ENCODE measurements at places on chromosomes 7 and 10. TPM values are rescaled to one million over a fixed set of nuclear protein-coding genes. Genes with fewer than 3 reads are reported as not detected.

The HKDC1 gene
- total RNA-seq: 4.0 TPM

The PAX4 gene
- not detected for total RNA-seq

The SPDYE1 gene
- not detected for total RNA-seq

The ZNF775 gene
- total RNA-seq: 4.3 TPM

The ELMO1 gene
- 0.42 TPM for total RNA-seq

The FOXI2 gene
- total RNA-seq: not detected

The IGFBP1 gene
- total RNA-seq: 0.62 TPM

The TEX36 gene
- total RNA-seq: not detected

The PRLHR gene
- not detected for total RNA-seq

The RNF148 gene
- total RNA-seq: not detected

The IL6 gene
- 0.45 TPM for total RNA-seq

The FAM24A gene
- not detected for total RNA-seq

The IDI2 gene
- not detected for total RNA-seq

The ANXA8 gene
- total RNA-seq: 0.77 TPM

The FBXO24 gene
- 0.82 TPM for total RNA-seq

The MALRD1 gene
- total RNA-seq: 0.27 TPM

The SPDYE5 gene
- total RNA-seq: not detected

The FAM185A gene
- total RNA-seq: 7.5 TPM

DNA sequence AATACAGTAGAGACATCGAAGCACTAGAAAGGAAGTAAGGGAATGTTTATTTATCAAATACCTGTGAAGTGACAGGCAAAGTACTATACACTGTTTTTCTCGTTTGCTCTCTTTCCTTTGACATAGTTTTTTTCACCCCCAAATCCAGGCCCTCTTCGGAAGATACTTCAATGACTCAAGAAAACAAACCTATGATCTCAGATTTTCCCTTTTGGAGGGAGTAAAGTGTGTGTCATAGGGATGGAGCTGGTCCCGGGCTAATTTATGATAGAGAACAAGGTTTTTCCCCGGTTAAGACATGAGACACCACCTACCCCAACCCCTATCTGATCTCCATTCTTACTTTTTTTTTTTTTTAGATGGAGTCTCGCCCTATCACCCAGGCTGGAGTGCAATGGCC lies 61.7 kb downstream of the MAP3K8 start:
- no peak for DNase-seq

DNA sequence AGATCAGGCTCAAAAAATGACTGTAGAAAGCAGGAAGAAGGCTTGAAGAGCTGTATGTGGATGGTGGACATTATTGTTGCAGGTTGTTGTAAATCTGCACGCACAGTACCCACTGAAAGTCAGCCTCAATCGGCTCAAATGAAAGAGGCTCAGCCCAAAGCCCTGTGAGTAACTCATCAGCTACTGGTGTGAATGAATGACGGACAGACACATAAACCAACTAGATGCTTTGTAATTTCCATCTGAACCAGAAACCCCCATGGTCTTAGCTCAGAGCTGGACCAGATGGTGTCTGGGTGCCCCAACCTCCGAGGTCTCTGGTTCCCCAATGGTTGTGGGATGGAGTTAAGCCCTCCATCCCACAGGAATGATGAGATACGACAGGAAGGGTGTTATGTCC lies 7.4 kb downstream of the CALN1 start:
- DNase-seq: no peak

DNA sequence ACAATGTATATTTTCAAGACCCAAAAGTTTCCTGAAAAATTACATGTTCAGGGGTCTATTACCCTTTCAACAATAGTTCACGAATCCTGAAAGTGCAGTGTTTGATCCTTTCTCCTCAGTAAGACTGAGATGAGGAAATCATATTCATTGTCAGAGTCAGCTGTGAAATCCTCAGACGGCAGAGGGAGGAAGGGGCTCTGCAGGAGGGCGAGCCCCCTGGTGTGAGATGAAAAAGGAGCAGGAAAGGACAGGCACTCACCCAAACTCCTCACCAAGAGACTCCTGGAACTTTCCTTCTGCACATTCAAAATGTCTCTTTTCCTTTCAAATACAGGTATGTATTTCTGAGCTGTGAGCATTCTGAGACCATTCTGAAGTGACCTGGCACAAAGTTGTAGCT lies 150.3 kb upstream of the HABP2 start:
- no peak for DNase-seq

DNA sequence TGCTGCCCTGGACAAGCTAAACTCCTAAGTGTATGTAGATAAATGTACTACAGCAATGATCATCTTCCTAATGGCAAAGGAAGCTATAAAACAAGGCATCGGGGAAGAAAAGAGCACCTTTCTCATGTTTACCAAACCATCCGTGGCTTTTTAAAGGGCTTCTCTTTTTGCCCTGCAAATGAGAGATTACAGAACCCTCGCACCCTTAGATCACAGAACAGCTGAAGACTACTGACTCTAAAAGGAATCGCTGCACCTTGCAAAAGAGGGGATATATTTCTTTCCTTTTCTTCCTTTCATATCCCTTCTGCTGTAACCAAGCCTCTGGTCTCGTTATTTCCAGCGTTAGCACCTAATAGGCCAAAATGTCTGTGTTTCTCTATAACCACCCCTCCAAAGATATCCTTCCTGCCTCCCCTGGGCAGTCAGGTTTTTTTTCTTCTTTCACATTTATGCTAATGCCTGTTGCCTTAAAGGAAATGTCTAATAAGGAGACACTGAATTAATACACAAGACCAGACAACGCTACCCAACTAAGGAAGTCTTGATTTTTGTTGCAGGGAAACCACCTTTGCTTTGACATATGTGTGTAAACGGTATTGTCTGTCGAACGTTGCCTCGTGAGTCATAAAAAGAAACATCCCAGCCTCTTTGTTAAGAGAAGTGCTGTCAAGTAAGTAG lies 10.5 kb downstream of the ST8SIA6 start:
- no peak for DNase-seq

GRCh38 chr10:70528741-70529362 lies 50.3 kb downstream of the PALD1 start:
- DNase-seq: no peak

DNA sequence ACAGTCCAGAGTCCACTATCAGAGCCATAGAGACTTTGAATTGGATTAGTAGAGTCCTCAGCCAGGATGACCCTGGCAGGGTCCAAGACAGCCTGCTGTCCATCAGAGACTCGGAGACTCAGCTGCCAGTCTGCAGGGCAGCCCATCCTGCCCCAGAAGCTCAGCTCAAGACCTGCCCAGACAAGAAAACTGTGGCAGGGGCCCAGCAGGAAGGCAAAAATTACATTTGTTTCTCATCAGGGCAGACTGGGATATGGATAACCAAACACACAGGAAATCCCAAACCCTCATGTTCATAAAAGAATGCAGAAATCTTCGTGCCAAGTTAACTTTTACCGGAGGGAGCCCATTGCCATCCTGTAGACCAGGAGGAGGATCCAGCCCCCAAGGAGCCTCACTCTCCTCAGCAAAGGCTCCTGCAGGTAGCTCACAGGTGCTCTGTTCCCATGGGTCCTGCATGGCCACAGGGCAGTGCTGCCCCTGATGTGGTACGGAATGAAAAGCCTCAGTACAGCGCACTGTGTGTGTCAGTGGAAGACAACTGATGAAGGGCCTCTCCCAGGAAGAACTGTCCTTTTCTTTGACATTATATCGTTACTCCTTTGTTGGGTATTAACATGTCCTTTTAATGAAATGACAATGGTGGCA lies 222.2 kb downstream of the KCNMA1 start:
- DNase-seq: no peak

- DNase-seq: no peak
Observed at GRCh38 chr7:100607111-100607510, 4.9 kb downstream of the PCOLCE start.

DNA sequence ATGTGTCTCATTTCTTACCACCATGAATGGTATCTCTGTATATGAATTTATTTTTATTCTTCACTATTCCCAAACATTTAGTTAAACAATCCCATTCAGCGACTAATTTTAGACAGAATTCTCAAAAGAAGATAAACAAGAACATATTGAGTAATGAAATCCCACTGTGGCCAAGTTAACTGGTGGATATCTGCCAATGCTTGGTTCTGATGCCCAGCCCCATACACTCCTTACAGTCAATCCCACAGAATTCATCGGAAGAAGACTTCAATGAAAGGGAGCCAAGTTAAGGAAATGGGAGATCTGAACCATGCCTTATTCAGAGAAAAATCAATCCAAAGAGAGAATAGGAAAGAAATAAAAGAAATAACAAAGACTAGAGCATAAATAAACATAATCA lies 518.0 kb downstream of the XPNPEP1 start:
- no peak for DNase-seq

DNA sequence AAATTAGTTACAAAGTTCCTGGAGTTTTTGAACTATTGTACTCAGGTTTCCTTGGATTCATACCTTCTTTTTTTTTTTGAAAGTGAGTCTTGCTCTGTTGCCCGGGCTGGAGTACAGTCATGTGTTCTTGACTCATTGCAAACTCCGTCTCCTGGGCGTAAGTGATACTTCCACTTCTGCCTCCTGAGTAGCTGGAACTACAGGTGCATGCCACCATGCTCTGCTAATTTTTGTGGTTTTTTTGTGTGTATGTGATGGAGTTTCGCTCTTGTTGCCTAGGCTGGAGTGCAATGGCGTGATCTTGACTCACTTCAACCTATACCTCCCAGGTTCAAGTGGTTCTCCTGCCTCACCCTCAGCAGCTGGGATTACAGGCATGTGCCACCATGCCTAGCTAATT lies 22.3 kb downstream of the MCM10 start:
- DNase-seq: no peak

GRCh38 chr7:49788455-49789059 lies 15.1 kb downstream of the VWC2 start:
- DNase-seq: no peak

DNA sequence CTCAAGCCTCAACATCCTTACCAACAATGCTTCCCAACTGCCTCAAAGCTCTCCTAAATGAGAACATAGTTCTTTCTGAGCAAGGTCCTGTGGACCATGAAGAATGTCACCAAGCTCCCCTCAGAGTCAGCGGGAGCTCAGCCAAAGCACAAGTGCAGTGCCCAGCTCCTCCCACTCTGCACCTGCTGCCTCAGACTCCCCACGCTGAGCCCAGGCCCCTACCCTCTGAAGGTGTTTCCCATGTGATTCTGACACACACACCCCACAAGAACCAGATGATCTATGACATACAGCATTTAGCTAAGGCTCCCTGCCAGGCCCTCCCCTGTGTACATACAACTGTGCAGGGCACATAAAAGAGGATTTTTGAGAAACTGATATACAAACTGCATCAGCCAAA lies 19.2 kb downstream of the ERCC6 start:
- no peak for DNase-seq

DNA sequence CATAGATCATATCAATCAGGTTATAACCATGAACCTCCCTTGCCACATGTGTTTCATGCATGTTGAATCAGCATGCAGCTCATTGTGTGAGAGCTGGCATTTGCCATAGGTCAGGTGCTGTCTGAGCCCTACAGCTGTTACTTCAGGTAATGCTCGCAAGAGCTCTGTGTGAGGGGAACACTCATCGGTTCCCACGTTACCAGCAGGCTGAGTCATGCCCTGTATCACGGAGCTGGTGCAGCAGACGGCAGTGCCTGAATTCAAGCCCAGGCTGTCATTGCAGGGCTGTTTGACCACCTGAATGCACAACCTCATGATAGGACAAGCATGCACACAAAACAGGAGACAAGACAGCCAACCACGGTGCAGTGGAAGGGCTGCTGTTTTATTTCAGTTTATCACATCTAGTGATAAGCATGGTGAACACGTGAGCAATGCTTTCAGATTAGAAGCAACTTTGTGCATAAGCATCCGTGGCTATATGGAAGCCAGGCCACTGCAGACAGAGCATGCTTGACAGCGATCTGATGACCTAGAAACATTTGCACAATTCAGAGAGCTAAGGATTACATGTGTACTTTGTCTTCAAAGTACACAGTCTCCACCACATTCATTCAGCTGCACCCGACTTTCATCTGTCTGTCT lies 56.4 kb upstream of the PFKP start:
- DNase-seq: no peak

GRCh38 chr7:107236862-107237261 lies 68.1 kb downstream of the HBP1 start:
- DNase-seq: no peak

GRCh38 chr10:10233229-10233628 lies 784.4 kb upstream of the CELF2 start:
- DNase-seq: no peak

- DNase-seq: no peak
Observed at GRCh38 chr7:155618708-155619633, 25.5 kb upstream of the RBM33 start.

- DNase-seq: no peak
Observed at GRCh38 chr10:86167121-86167761, 199.4 kb downstream of the GRID1 start.

- no peak for DNase-seq
Observed at GRCh38 chr10:104581884-104582601, 59.0 kb upstream of the SORCS3 start.

GRCh38 chr7:144735505-144736276 lies 100.2 kb downstream of the TPK1 start:
- no peak for DNase-seq

DNA sequence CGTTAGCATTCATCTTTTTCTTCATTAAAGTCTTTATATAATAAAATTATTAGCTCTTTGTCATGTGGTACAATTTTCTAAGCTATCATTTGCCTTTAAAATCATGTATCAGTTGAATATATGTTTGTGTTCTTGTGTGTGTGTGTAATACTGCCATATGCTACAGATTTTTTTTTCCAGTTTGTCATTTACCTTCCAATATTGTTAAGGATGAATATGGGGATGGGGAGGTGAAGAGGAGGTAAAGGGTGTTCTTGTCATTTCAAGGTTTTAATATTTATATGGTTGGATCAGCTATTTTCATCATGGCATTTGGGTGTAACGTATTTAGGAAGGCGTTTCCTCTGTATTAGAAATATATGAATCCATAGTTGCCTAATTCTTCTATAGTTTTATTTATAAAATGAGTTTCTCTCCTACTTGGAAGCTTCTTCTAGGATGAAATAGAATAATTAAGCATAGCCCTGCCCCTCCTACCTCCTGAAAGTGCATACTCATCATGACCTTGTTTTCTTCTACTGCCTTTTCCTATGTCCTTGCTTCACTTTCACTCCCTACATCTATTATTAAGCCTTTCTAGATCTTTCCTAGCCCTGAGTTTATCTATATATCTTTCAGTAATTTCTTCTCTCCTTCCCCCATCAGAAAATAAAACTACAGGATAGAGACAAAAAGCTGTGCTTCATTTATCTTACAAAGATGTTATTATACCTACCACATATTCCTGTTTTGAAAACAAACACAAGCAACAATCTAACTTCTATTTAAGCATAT lies 25.1 kb downstream of the RAB18 start:
- no peak for DNase-seq

DNA sequence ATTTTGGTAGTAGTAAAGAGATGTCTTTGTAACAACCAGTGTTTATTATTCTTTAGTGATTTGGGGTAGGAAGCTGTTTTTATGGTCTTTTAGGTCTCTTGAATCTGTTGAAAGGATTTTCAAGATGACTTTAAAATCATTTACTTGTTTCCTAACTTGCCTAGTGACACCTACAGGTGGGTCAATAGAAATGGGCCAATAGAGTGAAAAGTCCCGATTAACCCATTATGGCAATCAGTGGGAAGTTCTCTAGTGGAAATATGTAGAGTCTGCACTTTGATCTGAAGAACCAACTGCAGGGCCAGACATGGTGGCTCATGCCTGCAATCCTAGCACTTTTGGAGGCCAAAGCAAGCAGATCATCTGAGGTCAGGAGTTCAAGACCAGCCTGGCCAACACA lies 374.7 kb upstream of the BMPER start:
- no peak for DNase-seq

- DNase-seq: no peak
Observed at GRCh38 chr7:4745971-4746919, 29.2 kb upstream of the AP5Z1 start.
